ENCODE measurements at places on chromosomes 7 and 10.

DNA sequence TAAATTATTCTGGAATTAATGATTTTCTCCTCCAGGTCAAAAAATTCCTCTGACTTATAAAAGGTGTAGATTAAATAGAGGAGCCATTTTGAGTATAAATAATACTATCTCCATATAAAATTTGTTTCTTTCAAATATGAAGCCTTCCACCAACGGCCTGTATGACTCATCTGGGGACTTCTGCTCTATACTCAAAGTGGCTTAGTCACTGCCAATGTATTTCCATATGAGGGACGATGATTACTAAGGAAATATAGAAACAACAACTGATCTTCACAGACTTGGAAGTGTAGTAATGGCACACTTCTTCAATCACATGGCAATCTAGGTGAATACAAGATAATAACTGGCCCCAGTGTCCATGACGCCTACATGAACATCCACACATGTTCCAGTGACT lies 335.6 kb upstream of the HGF start:
- H3K4me1 ChIP-seq, result no peaks in the 10 kb centered on the region
- no peaks in the 10 kb centered on the region for H3K27me3 ChIP-seq
- H3K36me3 ChIP-seq, result no peaks in the 10 kb centered on the region
- DNase-seq, result no peak

DNA sequence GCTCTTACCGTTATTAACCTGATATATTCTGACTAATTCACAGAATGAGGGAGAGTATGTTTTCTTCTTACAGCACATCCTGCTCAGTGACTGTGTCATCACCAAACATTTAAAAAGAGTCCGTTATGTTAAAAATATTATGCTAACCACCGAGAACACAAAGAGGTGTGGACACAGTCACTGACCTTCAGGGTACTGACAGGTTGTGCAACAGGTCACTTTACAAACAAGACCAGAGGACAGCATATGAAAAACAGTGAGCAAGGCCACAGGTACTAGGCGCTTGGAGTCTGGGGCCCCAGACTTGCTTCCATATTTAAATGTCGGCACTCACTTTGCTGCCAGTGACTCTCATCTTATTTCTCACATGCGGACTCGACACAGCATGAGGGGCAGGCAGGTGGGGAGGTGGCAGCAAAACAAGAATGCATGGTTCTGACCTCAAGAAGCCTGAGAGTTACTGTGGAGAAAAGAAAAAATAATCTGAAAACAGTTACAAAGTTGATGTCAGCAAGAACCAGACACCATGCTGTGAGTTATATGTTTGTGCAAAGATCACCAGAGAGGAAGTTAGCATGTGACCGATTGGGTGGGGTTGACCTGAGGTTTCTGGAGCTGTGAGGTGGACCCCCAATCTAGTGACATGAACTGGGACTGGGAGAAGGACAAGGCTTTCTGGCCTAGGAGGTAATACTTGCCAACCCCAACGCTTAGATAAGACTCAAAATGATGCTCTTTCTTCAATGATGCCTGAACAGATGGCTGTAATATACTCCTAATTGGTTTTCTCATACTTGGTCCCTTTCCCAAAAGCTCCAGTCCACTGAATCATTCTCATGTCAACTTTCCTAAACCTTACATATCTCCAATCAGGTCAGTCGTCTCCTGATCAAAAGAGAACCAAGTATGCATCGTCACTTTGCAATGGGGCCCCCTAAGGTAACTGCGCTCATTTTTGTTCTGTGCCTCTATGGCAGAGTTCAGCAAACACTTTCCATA lies 102.4 kb downstream of the HIPK2 start:
- H3K36me3 ChIP-seq, result no peaks in the 10 kb centered on the region
- no peak for DNase-seq
- H3K27ac ChIP-seq, result no peak overlapping the region
- no peaks in the 10 kb centered on the region for H3K27me3 ChIP-seq

DNA sequence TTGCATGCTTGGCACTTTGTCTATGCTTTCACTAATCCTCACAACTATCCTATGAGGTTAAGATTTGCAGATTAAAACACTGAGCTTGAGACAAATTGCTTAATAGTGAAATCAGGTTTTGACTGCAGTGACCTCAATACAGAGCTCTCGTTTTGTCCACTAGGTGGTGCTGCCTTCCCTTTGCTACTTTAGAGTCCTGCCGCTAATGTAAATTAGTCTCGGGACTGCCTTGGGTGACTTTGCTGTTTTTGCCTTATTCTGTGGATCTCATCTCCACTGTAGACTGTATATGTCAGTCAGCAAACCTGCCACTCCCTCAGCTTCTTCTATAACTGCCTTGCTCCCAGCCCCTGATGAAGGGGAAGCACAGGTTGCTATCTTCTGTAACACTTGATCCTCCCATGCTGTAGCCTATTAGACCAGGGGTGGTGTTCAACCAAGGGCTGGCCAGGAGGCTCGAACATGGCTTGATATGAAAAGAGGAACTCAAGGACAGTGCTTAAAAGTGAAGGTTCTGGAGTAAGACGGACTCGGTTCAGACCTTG lies 26.0 kb downstream of the ASB4 start:
- peak; percentile 66 for DNase-seq
- no peak overlapping the region for H3K4me3 ChIP-seq
- no peak overlapping the region for H3K27ac ChIP-seq
- no peaks in the 10 kb centered on the region for H3K36me3 ChIP-seq
- H3K27me3 ChIP-seq, result no peaks in the 10 kb centered on the region

GRCh38 chr10:129483430-129484010 lies 16.5 kb downstream of the MGMT start:
- H3K4me3 ChIP-seq, result no peak overlapping the region
- no peaks in the 10 kb centered on the region for H3K4me1 ChIP-seq
- H3K27me3 ChIP-seq, result no peaks in the 10 kb centered on the region

GRCh38 chr7:47492716-47493325 lies 89.1 kb downstream of the TNS3 start:
- H3K36me3 ChIP-seq, result no peaks in the 10 kb centered on the region
- DNase-seq, result no peak
- H3K27me3 ChIP-seq, result no peaks in the 10 kb centered on the region
- no peak overlapping the region for H3K4me3 ChIP-seq

DNA sequence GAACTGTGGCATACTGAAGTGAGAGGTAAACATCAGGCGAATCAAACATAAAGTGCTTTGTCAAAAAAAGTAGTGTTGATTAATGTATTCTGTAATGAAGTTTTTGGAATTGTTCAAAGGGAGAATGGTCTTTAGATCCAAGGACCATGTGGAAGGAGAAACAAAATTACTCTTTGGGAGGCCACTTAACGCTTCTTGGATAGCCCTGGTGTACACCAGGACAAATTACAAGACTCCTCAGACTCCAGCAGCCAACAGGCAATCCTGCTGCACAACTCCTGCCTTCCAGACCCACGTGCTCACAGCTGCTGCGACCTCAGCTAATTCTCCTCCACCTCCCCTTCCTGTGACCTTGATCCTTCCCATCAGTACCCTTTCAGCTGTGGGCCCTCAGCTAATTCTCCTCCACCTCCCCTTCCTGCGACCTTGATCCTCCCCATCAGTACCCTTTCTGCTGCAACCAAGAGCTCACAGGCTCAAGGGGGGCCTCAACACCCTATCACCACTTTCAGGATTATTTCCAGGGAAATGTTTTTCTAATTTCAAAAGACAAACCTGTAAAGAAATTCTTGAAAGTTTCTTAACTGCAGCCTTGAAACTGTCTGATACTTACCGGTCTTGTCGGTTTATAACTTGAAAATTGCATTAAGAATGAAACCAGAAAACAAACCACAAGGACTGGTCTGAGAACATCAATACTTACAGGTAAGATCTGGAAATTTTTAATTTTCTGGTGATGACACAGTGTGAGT lies 29.7 kb upstream of the DDC start:
- no peak overlapping the region for H3K27ac ChIP-seq
- H3K27me3 ChIP-seq, result no peaks in the 10 kb centered on the region
- no peaks in the 10 kb centered on the region for H3K36me3 ChIP-seq
- no peak for DNase-seq
- H3K4me3 ChIP-seq, result no peak overlapping the region

- no peak for DNase-seq
- H3K4me1 ChIP-seq, result no peaks in the 10 kb centered on the region
- no peaks in the 10 kb centered on the region for H3K36me3 ChIP-seq
- no peaks in the 10 kb centered on the region for H3K27me3 ChIP-seq
These were observed 563.6 kb upstream of the SEMA3D start for GRCh38 chr7:85750454-85750949.
